Activated CD4-positive, CD25-positive, alpha-beta regulatory T cell (primary cell): ENCODE measurements at places on chromosomes 5 and 9.

- no peak for DNase-seq
Measured at GRCh38 chr5:57414191-57414590, 68.4 kb downstream of the ACTBL2 start.

DNA sequence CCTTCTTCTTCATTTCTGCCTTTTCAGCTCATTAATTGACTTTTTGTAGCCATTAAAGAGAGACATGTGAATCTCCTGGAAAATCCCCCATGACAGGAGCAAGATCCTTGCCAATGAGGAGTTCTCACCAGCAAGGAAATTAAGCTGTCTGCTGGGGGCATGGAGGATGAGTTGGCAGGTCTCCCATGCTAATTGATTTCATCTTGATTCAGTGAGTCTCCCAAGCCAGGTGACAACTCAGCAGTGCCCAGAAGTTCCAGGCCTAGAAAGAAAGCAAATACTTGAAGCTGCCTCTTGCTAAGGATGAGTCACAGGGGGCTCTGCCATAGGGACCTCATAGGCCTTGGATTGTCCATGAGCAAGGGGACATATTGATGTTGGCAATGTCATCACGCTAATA is 30.0 kb upstream of the ADRA1B start:
- DNase-seq, result no peak

- no peak for DNase-seq
Measured at GRCh38 chr9:84694248-84694647, 24.7 kb downstream of the NTRK2 start.

DNA sequence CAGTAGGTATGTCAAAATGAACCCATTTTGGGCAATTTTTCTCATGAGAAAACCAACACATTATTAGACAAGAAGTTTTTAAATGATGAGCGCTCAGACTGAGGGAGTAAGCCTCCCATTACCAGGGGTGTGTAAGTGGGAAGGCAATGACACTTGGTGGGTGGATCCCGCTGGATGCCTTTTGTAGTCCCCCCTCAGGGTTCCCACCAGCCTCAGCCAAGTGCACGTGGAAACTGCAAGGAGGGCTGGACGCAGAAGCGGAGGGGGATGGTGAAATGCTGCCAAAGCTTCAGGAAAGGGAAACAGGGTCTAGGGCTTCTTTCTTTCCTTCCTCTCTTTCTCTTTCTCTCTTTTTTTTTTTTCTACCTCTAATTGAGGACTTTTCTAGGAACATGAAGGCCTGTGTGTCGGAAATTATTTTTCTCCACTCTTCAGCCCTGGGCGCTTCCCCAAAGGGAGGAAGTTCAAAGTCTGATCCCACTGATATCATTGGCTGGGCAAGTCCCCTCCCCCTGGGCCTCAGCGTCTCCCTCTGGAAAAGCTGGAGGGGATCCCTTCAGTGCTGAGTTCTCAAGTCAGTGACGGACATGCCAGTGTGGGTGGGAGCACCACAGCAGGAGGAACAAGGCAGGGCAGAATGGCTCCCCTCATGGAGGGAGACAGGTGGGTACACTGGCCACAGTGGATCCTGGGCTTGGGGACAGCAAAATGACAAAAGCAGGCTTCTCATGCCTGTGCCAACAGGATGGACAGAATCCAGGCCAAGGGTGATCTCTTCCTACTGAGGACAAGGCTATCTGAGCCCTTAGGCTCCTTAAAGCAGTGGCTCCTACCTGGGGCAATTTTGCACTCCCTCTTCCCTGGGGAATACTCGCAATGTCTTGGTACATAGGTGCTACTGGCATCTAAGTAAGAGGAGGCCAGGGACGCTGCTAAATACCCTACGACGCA is 23.9 kb upstream of the SLC25A51 start:
- DNase-seq, result no peak

DNA sequence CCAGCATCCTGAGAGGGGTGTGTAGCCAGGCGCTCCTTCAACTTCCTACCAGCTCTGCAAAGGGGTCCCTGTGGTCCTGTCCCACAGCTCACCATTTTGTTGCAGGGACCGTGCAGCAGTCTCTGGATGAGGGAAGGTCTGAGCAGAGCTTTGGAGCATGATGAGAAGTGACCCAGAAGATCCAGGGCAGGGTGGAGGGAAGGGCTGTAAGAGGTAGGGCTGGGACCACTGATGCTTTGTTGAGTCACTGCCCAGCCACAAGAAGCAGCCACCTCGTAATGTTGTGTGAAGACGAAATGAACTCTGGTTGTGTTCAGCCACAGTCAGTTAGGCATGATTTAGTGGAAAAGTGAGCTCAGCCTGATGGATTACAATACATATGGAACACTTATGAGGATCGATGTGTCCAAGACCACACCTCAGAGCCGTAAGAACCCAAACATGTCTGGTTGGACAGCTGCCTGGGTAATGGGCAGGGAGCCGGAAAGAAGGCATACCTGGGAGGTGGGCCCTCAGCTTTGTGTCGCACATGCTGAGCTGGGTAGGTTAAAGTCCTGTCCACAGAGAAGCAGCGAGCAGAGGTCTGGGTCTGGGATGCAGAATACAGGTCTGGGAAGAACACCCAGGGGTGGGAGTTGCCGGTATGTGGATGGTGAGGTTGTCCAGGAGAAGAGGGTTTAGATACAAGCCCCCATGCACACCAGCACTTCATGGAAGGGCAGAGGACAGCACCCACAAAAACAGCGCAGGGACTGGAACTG is 250.1 kb downstream of the GADD45G start:
- no peak for DNase-seq

DNA sequence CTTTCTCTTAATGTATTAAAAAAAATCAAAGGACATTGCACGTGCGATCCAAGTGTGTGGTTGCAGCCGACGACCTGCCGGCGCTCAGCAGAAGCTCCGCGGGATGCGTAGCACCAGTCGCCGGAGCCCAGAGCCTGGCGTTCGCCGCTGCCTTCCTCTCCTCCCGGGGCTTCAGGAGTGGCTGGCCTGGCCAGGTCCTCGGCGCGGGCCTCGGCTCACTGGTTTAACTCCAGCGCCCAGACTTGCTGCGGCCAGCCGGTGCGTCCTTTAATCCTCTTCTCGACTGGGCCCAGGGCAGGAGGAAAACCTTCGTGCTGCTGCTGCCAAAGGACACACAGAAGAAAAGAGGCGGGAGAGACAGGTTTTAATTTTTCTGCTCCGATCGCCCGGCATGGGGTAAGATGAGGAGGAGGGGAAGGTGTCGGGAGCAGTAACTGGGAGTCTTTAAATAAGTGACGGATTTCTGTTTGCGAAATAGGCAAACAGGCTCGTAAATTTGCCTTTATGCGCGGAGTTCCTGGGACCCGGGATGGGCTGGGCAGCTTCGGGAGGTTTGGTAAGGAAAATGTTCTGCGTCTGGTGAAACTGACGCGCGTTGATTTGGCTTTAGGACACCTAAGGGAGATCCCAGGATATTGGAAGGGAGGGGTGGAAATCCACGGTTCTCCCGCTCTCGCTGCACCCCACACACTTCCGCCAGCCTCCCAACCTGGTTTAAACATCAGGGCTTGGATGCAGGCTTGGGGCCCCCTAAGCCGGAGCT is 2.3 kb downstream of the HAND1 start:
- DNase-seq, result no peak

GRCh38 chr5:59599729-59600128 is 293.8 kb downstream of the PDE4D start:
- DNase-seq, result no peak

GRCh38 chr9:132408521-132408920 is 1.5 kb upstream of the CFAP77 start:
- DNase-seq, result no peak

- DNase-seq, result no peak
Measured at GRCh38 chr5:167503926-167504720, 787.3 kb upstream of the WWC1 start.

- no peak for DNase-seq
Measured at GRCh38 chr5:68077349-68077894, 138.1 kb upstream of the PIK3R1 start.

- no peak for DNase-seq
Measured at GRCh38 chr5:54985301-54986268, at the start of gene ESM1. TSS of gene ESM1 (minus strand) at chr5:54985593. CDS start at chr5:54985517, 76 bp downstream.

DNA sequence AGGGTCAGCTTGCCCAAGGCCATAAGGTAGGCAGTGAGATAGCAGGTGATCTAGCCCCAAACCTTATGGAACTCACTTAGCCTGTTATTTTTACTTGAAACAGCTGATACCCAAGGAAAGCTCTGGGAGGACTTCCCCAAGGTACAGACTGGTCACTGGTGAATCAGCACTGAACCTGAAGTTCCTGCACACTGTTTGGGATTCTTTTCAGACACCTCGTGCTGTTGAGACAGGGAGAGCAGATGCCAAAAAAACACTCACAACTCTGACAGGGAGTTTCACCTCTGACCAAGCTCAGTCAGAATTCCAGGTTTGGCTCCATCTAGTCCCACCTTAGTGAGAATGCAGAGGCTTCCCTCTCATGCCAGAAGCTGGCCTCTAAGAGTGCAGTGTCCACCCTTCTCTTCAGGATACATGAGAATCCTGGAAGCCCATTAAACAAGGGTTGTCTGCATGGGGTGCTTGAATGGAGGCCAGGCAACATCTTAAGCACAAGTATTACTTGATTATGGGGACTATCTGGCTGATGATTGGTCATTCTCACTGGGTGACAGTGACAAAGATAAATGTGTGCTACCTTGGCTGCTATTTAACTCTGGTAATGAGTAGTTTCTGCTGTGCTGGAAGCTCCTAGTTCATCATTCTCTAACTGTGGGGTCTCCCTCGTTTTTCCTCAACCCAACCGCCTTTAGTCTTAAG is 122.8 kb upstream of the SLIT3 start:
- DNase-seq, result no peak

DNA sequence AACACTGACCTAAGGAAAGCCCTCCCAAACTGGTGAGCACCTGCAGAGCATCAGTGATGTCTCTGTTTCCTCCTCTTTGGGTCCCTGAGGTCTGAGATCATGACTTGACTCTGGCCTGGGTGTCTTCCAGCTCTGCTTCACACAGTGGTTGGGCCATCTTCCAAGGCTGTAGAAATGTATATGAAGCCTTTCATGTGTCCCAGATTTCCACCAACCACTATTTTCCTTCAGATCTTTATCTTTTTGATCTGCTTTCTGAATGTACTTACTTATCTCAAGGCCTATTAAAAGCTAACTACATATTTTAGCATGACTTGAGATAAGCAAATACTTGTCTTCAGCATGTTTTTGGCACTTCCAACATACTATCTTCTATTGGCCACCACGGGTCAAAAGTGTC is 47.1 kb downstream of the PRELID2 start:
- no peak for DNase-seq

- DNase-seq, result no peak
Measured at GRCh38 chr5:45697201-45697600, 1.0 kb upstream of the HCN1 start.

- no peak for DNase-seq
Measured at GRCh38 chr5:58999804-59000203, 416.9 kb downstream of the RAB3C start.

DNA sequence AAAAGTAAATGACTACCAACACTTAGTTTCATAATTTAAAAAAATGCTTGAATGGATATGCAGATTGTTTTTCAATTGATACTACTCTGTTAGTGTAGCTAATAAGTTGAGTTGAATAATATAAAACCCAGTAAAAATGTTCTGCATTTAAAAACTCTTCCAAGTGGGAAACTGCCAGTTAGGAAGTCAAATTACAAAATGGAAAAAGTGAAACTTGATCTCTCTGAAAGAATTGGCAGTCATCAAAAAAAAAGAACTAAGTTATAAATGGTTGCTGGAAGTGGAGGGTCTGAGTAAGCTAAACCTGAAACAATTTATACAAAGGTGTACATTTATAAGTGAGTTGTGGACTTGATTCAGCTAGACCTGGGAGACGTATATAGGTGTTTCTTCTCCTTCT is 52.4 kb downstream of the VCAN start:
- DNase-seq, result no peak

- no peak for DNase-seq
Measured at GRCh38 chr5:19270153-19270552, 717.8 kb downstream of the CDH18 start.

DNA sequence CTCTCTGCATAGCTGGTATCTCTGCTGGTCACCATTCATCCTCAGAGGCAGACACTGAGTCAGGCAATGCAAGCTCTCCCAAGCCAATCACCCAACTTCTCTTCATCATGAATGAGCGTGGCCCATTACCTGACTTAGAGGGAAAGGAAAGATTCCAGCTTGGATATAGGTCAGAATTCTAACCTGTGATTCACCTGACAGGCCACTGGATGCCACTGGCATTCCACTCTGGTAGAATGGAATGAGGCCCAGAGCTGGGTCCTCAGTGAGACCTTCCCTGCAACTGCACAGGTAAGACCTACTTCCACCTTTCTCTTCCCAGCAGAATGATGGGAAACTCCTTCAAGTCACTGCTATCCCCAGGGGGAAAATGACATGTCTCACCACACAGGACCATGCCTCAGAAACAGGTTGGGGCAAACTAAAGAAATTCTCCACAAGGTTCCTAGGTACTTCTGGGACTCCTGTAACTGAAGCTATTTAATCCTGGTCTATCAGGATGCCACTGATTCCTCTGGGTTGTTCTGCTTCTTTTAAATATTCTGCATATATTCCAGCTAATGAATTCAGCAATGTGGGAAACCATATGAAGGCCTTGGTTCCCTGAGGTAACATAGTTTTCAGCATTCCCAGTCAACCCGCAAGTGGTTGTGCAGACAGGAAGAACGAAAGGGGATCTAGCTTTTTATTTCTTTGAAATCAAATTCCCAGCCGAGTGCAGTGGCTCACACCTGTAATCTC is 62.0 kb downstream of the SUSD1 start:
- no peak for DNase-seq

GRCh38 chr9:87543251-87543650 is 45.6 kb downstream of the DAPK1 start:
- no peak for DNase-seq

DNA sequence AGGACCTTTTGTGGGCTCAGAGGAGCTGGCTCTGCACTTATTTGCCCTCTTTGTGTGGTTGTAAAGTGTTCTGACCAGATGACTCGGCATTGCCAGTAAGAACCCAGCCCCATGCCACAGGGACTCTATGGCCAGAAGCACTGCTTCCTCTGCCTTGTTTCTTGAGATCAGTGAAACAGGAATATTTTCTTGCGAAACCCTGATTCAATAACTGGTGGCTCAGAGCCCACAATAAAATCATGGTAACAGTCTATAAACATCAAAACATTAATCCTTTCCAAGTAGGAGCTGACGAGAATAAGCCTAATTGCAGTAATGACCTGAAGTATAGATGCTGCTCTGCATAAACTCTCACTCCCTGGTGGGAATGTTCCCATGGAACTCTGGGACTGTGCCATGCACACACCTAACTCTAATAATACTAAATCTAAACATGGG is 344.3 kb downstream of the ZNF608 start:
- DNase-seq, result no peak

- DNase-seq, result no peak
Measured at GRCh38 chr5:132083071-132083678, 9.6 kb downstream of the CSF2 start.
